GM23248 (cell line): ENCODE measurements at places on chromosomes 2 and 18.

- H3K27me3 ChIP-seq, result no peaks in the 10 kb centered on the region
- no peaks in the 10 kb centered on the region for H3K36me3 ChIP-seq
- no peak overlapping the region for H3K27ac ChIP-seq
- no peak overlapping the region for H3K4me3 ChIP-seq
Measured at GRCh38 chr2:5315512-5315911, 376.7 kb upstream of the SOX11 start.

GRCh38 chr2:150160058-150160457 lies 327.4 kb downstream of the RND3 start:
- no peak overlapping the region for H3K4me3 ChIP-seq
- no peaks in the 10 kb centered on the region for H3K4me1 ChIP-seq
- no peaks in the 10 kb centered on the region for H3K27me3 ChIP-seq
- H3K36me3 ChIP-seq, result no peaks in the 10 kb centered on the region
- no peak for DNase-seq

GRCh38 chr18:48874233-48874632 lies 76.5 kb downstream of the SMAD7 start:
- no peaks in the 10 kb centered on the region for H3K27me3 ChIP-seq
- no peak overlapping the region for H3K4me3 ChIP-seq
- no peak for DNase-seq
- no peaks in the 10 kb centered on the region for H3K36me3 ChIP-seq

DNA sequence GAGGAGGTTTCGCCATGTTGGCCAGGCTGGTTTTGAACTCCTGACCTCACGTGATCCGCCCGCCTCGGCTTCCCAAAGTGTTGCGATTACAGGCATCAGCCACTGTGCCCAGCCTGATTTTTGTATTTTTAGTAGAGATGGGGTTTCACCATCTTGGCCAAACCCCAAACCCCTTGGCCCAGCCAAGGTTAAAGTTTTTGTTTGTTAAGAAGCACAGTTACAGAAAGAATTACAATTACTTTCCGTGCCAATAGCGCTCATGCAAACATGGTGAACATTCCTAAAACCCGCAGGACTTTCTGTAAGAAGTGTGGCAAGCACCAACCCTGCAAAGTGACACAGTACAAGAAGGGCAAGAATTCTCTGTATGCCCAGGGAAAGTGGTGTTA lies 26.1 kb downstream of the ITSN2 start:
- DNase-seq, result no peak
- H3K36me3 ChIP-seq, result no peaks in the 10 kb centered on the region
- no peak overlapping the region for H3K27ac ChIP-seq
- no peaks in the 10 kb centered on the region for H3K27me3 ChIP-seq
- H3K4me1 ChIP-seq, result no peaks in the 10 kb centered on the region
- H3K4me3 ChIP-seq, result no peak overlapping the region

DNA sequence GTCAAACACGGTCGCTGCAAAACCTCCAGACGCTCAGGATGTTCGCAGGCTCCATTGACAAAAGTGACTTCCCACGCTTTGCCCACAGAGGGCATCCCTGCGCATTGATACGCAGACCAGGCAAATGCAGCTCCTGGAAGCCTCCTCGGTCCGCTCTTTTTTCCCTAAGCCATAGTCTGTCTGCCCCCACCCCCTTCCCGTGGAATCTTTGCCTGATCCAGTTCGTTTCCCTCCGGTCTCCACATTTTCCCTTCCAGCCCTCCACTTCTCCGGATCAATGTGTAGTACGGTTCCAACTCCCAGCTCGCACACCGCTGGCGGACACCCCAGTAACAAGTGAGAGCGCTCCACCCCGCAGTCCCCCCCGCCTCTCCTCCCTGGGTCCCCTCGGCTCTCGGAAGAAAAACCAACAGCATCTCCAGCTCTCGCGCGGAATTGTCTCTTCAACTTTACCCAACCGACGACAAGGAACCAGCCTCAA lies at the start of gene DCC:
TSS of gene DCC (plus strand) at position 307 of the 481 bp plus-strand sequence. CDS start 591 bp downstream, outside the sequence.
- DNase-seq, result peak; percentile 58
- no peaks in the 10 kb centered on the region for H3K4me1 ChIP-seq
- peak within 1 kb of the TSS; percentile 54 for H3K4me3 ChIP-seq
- no peaks in the 10 kb centered on the region for H3K36me3 ChIP-seq
